Astrocyte (in vitro differentiated cells and primary cell): ENCODE measurements at places on chromosomes 5 and 9. TPM values are rescaled to one million over a fixed set of nuclear protein-coding genes. Genes with fewer than 3 reads are reported as not detected.
A peak's percentile ranks its signal among the peaks of the same experiment; 100 is the strongest.

DNA sequence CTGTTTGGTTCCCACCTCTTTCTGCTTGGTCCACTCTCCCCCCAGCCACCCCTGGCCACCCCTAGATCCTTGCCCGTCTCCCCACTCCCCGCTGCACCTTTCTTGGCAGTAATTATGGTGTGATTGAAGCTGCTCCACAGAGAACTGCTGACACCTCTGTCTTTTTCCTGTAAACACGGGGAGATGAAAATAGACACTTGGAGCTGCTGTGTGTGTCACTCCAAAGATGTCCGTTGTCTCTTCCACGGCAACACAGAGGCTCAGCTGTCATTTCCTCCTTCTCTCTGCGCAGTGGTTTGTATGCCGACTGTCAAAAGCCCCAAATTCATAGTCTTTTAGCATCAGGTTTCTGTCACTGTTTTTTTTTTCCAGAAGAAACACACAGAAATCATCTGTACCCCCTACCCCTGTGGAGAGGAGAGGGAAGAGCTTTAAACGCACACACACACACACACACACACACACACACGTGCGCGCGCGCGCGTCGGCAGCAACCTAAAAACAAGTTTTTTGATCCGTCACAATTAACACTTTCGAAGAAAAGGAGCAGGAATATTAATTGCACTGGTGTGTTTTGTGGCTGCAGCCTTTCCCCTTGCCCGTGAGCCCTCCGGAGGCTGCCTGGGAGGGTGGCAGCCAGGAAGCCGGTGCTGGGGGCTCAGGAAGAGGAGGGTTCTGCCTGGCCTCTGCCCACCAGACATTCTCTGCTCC, 39.8 kb downstream of the ASS1 start:
- DNase-seq = no peak

The SYK gene
- 0.07 and 0.41 TPM in 2 replicates for total RNA-seq

- no peak for DNase-seq
Observed at GRCh38 chr9:1046639-1047572, 3.3 kb upstream of the DMRT2 start.

- DNase-seq = no peak
Observed at GRCh38 chr9:4746278-4747030, 5.5 kb upstream of the AK3 start.

DNA sequence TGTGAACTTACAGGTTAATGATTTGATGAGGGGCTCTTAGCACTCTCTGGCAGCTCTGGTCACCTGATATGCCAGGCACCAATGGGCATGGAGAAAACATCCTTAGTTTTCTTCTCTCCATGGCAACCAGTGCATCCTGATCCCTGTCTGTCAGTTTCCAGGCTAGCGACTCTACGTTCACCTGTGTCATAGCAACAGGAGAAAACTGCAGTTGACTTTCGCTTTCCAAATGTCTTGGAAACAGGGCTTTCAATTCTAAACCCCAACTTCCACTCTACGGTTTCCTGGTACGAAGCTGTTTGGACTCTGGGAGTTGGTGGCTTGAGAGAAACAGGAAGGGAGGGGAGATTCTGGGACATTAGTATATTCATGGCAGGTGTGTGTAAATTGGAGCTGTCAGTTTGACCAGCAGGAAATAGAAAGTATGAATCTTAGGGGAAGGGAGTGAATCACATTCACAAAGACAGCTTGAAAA, 74.4 kb downstream of the SLC28A3 start:
- DNase-seq = no peak

DNA sequence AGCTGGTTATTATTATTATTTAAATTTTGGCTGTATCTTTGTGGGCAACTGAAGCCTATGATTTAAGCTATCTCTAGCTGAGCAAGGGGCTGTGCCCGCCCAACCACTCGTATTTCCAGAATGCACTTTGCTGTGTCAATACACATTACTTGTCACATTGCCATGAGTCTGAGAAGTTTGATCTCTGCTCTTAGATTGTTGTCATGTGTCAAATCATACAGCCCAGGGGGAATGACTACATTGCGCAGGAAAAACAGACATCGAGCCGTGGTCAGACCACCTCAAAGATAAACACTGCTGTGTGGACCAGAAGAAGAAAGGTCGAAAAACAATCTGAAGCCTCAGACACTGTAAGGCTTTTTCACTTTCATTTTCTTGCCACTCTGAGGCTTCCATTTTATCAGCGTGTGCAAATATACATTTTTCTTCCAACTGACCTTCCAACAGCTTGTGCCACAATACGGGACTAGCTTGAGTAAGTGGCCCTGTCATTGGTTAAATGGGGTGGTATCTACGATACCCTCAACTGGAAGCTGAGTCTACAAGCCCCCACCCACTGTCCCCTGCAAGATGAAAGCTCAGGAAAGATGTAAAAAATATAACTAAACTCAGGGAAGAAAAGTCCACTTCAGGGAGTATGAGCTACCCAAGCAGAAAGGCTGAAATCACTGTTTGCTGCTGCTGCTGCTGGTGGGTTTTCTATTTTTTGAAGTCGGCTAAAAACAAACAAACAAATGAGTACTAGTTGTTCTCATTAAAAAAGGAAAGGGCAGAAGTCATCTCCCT, 603.0 kb downstream of the BNC2 start:
- DNase-seq = peak; percentile 42

The MUSK gene
- total RNA-seq = not detected in 2 replicates

DNA sequence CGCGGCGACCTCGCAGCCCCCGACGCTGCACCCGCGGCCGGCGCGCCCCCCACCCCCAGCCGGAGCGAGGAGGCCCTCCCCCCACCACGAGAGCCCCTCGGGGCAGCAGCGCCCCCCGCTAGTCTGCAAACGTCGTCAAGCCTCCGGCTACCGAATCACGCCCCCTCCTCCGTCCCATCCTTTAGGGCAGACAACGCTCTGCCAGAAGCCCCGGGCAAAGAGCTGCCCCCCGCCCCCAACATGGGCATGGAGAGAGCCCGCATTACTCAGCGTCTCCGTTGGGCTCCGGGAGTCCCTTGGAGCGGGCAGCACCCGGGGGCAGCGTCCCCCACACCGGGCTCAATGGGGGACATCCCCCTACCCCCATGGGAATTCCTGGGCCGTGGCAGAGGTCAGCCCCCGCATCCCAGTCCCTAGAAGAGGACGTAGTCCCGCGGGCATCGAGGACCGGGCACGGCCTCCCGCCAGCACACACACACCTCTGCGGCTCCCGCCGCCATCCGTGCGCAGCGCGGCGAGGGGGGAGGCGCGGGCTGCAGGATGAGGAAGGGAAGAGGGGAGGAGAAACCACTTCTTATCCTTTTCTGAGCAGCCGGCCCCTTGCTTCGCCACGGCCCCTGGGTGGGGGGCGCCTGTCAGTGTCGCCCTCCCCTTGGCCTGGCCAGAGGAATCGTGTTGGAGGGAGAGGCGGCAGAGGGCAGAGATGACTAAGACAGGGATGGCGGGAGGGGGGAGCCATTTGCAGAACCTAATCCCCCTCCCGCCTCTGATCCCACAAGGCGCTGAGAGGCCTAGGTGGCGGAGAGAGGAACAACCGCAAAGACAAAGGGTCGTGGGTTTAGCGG, 750 bp downstream of the DNM1 start:
- no peak for DNase-seq
